ENCODE measurements at places on chromosomes 5 and 9. TPM values are rescaled to one million over a fixed set of nuclear protein-coding genes. Genes with fewer than 3 reads are reported as not detected.

The CFAP157 gene
- total RNA-seq: not detected

The SLC4A9 gene
- total RNA-seq: not detected

The CREB3 gene
- 20.7 TPM for total RNA-seq

The MROH2B gene
- not detected for total RNA-seq

The QRFP gene
- total RNA-seq: not detected

The MORN5 gene
- total RNA-seq: not detected

The CCDC171 gene
- 5.1 TPM for total RNA-seq

The RASEF gene
- not detected for total RNA-seq

The THOC3 gene
- total RNA-seq: 31.7 TPM

The TSPAN17 gene
- total RNA-seq: 21.0 TPM

The PDZD2 gene
- total RNA-seq: not detected

The CCDC127 gene
- total RNA-seq: 8.7 TPM

The GRAMD2B gene
- 2.7 TPM for total RNA-seq

The PLEKHG4B gene
- total RNA-seq: 0.10 TPM

The PCDHGB1 gene
- 0.69 TPM for total RNA-seq

The PCAT7 gene
- total RNA-seq: not detected

The ENTPD2 gene
- total RNA-seq: not detected

The MAN2A1 gene
- 55.0 TPM for total RNA-seq

The HTR4 gene
- total RNA-seq: not detected

The PCDHGA3 gene
- 0.32 TPM for total RNA-seq

The EMB gene
- 95.5 TPM for total RNA-seq

The FCN2 gene
- not detected for total RNA-seq

The IFNA2 gene
- not detected for total RNA-seq

The CNTNAP3B gene
- total RNA-seq: 0.80 TPM

The IRGM gene
- total RNA-seq: 1.6 TPM
